ENCODE measurements at places on chromosomes 4 and X. TPM values are rescaled to one million over a fixed set of nuclear protein-coding genes. Genes with fewer than 3 reads are reported as not detected.
A peak's percentile ranks its signal among the peaks of the same experiment; 100 is the strongest.

DNA sequence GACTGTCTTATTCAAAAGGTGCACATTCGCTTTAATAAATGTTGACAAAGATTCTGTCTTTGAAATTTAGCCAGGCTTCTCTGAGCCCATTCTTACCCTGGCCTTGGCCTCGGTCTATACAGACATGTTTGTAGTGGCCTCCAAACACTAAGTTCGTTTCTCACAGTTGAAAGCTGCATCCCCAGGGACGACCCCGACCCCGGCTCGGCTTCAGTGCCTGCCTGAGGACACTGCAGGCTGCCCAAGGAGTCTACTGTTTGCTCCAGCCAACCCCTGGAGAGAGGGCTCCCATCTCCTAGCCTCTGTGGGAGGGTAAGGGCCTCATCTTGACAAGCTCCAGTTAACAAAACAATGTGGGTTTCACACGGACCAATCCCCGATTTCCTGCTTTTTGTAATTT, 390.6 kb upstream of the ZFP42 start:
- no peak for DNase-seq

TEC gene
- 5.5 TPM for total RNA-seq

DNA sequence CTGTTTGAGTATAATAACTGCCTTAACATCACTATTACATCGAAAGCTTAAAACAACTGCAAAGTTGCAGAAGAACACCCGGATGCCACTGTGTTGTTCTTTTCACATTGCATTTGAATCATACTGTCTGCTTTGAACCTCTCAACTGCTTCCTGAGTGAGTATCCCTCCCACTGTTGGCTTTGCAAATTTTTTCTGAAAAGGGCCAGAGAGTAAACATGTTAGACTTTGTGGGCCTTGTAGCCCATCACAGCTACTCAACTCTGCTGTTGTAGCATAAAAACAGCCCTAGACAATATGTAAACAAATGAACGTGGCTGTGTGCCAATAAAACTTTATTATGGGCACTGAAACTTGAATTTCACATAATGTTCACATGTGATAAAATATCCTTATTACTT, 76.1 kb downstream of the NSG1 start:
- DNase-seq: no peak

GRCh38 chr4:114458728-114459127, 139.9 kb upstream of the UGT8 start:
- no peak for DNase-seq

DNA sequence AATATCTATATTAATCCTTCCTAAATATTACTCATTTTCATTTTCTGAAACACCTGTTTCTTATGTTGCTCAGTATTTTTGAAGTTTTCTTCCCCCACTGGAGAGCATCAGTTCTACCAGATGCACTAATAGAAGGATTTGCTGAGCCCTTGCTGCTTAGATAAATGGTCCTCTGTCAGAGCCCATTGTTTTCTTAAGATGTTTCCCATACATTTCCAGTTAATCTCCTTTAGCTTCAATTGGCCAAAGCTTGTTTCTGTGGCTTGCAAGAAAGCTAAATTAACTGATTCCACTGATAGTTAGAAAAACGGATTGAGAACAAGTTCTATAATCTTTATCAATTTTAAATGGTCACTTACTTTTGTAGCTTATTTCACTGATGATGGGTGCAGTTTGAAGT, 1425.5 kb downstream of the PCDH18 start:
- no peak for DNase-seq

GRCh38 chr4:153480704-153481103, 14.5 kb downstream of the TMEM131L start:
- DNase-seq: no peak

FHIP1A gene
- 30.6 TPM for total RNA-seq

GDPD2 gene
- total RNA-seq: 0.30 TPM

GRCh38 chr4:52711834-52712250, 39.4 kb downstream of the ERVMER34-1 start:
- peak; percentile 32 for DNase-seq

DNA sequence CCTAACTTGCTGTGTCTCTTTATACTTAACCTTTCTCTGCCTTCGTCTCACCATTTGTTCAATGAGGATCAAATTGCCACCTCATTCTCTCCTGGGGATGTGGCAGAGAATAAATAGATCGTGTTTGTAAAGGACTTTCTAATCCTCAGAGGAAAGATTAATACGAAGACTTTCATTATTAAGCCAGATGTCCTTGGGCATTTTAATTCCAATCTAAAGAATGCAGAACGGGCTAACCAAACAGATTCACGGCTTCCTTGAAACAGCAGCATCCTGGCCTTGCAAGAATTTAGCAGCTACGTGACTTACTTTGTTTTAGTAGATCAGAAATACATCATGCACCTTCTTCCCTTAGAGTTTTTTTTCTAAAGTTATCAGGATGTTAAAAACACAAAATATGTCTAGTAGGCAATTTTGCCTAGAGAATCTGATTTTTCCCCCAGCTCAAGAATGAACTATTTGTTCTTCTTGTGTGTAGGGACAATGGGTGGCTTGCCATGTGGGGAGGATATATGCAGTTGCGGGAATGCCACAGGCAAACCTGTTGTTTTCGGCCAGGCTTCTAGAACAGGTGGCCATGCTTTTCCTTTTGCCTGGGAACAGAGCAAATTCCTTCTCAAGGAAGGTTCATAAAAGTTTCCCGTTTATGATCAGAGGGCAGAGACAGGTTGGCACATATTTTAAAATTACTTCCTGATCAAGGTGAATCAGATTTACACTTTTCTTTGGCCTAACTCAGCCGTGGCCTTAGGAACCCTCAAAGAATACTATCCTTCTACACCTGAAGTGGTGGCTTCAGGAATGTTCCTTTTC, 3.0 kb downstream of the MID1 start:
- DNase-seq: no peak

DNA sequence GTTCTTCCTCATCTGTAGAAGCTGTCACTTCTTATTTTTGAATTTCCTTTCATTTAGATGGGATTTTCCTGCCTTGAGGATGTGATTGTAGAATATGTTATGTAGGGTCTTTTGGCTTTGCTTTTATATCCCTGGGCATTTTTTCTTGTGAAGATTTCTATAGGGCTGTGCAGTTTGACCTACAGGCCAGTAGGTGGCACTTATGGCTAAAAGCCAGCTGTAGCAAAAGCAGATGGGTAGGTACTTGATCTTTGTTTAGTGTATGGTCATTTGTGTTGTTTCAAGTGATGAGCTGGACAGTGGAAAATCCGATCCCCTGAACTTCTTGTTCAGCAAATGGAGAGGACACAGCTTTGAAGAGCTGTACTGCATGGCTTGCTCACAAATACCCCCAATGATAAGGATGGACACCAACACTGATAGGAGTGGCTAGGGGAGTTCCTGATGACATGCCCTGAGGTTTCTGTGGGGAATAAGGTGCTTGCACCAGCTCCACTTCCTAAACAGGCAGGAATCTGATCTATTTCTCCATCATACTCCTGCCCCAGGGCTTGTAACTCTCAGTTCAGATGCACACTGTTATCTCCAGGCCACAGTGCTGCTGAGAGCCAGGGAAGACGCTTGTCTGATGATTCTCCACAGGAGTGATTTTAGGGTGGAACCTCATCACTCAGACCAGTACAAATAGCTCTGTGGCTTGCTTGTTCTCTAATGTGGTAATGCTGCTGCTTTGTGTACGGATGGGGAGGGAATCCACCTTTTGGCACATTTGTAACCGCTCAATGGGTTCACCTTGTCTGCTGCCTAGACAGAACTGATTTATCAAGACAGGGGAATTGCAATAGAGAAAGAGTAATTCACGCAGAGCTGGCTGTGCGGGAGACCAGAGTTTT, 417.1 kb upstream of the MAGEB16 start:
- DNase-seq: no peak

REELD1 gene
- 0.20 TPM for total RNA-seq

- DNase-seq: no peak
Observed at GRCh38 chr4:48998440-48998839, 12.4 kb downstream of the CWH43 start.

GRCh38 chr4:185255868-185256267, 46.5 kb downstream of the SNX25 start:
- no peak for DNase-seq

GAGE13 gene
- not detected for total RNA-seq

DNA sequence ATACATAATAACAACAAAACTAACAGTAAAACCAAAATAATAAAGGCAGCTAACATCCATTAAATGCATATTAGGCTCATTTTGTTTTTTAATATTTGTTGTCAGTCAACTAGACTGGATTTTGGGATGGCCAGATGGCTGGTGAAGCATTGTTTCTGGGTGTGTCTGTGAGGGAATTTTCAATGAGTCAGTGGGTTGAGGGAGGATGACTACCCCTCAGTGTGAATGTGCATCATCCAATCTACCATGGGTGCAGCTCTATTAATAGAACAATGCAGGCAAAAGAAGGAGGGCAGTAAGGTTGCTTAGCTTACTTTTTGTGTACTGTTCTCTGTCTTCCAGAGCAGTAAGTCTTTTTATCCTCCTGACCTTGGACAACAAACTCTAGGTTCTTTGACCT, 484.2 kb upstream of the HS3ST1 start:
- DNase-seq: no peak

DNA sequence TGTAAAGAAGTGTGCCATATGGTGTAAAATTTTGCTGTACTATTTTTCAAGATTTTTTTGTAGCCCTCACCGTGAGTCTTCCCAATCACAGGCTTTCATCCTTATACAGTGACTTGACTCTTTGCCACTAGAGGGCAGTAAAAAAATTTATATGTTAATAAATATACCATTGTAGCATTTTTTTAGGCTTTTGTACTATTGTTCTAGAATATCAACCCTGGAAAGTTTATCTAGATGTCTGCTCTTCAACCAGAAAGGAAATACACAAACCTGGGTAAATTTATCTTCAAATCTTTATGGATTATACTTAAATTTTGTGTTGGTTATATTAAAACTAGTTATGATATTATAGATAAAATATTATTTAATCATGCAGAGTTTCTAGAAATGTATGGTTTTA, 235.3 kb downstream of the TENM3 start:
- DNase-seq: no peak

- no peak for DNase-seq
Observed at GRCh38 chr4:40916880-40917279, 167.1 kb downstream of the NSUN7 start.

DNA sequence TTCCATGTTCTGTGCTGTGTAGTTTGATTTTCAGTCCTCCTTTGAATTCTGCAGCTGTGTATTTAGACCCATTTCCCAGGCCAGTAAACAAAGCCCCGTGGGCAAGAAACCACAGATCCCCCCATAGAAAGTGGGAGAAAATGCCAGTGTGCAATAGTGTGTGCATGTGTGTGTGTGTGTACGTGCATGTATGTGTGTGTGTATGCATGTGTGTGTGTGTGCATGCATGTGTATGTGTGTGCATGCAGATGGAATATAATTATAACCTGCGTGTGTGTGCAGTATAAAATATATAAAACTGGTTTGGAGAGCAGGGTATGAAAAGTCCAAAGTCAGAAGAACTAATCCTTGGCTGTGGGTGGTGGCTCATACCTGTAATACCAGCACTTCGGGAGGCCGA, 5.2 kb upstream of the CD99 start:
- no peak for DNase-seq

DNA sequence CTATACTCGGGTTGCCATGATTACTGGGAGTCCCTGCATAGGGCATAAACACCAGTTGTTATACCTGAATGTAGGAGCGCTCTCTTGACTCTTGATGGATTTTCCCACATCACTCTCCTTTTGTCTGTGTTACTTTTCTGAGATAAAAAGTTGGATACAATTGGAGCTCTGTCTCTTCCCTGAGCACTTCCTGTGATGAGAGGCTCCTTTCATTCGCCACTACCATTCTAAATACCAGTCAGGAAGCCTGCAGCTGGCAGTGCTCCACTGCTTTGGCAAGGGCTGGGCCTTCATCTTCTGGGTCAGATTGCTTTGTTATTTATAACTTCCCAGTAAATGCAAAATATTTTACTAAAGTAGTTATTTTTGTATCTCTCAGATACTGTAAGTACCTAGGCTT, 13.9 kb downstream of the TCEANC start:
- no peak for DNase-seq

DNA sequence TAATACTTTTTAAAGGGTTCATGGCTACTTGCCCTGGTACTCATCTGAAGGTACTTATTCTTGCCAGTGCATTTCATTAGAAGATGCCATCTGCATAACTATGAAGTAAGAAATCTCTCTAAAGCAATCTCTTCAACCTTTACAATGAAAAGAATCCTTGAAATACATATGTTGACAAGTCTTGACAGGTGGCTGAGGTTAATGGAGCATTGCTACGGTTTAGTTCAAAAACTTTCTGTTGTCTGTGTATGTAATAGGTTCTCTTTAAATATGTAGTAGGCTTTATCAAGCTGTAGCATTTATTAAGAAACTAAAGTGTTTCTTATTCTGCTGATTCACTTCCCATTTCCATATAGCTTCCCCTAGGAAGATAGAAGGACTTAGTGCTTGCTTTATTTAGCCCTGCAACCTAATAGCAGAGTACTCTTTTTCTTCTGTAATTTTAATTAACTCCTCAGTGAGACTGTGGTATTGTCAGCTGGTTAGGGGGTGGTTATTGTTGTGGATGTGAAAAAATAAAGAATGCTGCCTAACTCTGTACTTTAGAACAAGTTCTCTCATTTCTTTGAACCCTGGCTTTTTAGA, 39.3 kb downstream of the SLAIN2 start:
- DNase-seq: no peak

DNA sequence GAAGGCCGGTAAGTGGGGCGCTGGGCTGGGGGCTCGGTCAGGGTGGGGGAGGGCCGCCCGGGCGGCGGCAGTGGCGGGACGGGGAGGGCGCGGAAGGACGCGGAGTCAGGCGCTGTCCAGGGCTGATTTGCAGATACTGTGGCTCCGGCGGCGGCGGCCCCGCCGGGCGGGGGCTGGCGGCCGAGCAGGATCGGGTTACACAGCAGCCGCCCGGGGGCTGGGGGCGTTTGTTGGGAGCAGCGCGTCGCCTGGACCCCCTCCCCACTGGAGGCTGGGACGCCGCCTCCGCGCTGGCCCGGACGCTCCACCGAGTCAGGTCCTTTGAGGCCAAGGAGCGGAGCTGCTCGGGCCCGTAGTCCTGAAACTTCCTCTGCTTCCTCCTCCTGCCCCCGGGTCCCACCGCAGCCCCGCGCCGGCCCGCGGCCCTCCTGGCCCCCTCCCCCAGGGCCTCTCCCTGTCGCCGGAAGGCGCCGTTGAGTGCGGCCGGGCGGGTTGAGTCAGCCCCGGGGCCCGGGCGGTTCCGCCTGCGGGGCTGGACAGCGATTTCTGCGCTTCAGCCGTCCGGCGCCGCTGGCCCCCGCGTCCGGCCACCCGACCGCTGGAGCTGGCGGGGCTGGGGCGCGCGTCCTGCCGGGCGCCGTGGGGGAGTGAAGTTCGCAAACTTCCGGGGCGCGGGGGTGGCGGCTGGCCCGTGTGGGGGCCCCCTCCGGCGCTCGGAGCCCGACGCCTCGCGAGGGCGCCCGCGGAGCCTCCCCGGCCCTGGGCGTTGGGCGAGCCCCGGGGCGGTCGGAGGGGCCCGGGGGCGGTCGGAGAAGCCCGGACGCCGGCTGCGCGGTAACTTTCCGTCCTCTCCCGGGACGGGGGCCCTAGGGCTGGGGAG, 746 bp downstream of the REST start:
- DNase-seq: peak; percentile 70

DNA sequence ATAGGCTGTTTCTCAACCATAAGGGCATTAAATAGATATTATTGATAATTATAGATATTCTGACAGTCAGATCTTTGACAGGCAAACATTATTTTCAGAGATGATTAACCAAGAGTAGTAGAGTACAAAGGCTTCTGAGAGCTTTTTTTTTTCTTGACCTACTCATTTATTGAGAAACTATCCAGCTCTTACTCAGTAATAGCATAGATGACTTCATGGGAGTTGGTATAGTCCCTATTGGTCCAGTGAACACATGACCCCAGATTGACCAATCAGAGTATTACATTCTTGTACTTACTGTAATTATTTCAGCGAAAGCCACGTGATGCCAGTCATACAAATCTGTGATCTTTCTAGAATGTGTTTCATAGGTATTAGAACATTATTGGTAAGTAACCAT, 508.7 kb downstream of the FSTL5 start:
- DNase-seq: no peak

HPSE gene
- total RNA-seq: 3.9 TPM
